GM06990 (cell line): ENCODE measurements at places on chromosomes 4 and X.

GRCh38 chr4:7425124-7425523 is 9.6 kb downstream of the PSAPL1 start:
- no peak for DNase-seq

GRCh38 chr4:83174844-83175414 is 60.4 kb upstream of the PLAC8 start:
- peak; percentile 83 for DNase-seq

DNA sequence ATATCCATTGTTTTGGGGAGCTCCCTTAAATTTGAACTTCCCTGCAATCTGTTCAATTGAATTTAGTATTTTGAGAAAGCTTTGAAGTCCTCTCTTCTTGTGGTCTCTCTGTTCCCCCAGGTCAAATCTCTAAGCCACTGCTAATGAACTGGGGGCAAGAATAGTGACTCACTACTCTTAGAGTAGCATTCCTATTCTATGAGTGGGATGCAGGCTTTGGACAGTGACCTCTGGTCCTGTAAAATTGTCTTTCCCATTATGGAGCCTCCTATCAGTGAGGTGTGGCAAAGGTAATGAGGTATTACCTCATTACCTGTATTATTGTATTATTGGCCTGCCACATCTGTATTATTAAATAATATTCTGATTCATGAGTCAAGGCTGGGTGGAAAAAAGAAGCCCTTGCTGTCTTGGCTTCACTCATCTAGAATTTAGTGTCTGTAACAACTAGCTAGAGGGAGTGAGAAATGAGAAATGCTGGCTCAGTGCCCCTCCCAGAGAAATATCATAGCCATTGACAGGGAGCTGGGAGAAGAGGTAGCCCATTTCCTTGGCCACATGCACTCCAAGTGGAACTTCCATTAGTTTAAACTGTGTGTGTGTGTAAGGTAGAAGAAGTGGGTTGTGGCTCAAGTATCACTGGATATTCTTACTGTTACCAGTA is 393.9 kb upstream of the CTSO start:
- DNase-seq = no peak

GRCh38 chr4:48138511-48138910 is 4.5 kb upstream of the TXK start:
- DNase-seq = no peak

- no peak for DNase-seq
Measured at GRCh38 chr4:158051401-158052235, 121.2 kb downstream of the GASK1B start.
